ENCODE measurements at places on chromosomes 3 and 15.

DNA sequence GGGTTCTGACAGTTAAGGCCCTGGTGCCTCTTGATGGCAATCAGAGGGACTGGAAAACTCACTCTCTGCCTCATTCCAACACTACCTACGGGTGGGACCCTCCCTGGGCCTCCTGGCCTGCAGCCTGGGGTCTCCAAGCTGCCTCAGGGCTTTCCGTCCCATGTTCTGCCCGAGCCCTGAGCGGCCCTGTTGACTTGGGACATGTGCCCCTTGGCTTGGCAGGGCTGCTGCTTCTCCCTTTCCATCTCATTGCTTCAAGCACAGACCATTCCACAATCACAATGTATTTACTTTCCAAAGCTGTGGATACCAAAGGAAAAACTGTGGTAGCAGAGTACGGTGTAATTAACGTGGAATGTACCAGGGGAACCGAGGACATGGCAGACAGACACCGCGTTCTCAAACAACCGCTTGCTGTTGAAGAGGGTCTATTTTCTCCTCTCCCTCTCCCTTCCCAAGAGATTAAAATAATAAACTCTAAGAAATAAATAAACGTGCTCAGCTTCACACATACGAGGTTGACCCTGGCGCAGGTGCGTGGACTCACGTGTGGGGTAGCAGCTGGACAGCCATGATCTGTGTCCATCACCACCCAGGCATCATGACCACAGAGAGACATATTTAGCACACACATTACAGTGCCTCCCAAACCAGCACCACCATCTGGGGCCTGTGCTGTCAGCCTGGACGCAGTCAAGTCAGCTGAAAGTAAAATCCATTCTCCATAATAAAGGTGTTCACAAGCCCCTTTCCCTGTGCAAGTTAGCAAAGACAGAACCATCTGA lies 172.0 kb downstream of the XXYLT1 start:
- DNase-seq, result no peak

GRCh38 chr15:95228856-95229555 lies 997.6 kb downstream of the MCTP2 start:
- DNase-seq, result no peak

- DNase-seq, result no peak
Measured at GRCh38 chr3:185912929-185913901, 24.6 kb downstream of the TRA2B start.

DNA sequence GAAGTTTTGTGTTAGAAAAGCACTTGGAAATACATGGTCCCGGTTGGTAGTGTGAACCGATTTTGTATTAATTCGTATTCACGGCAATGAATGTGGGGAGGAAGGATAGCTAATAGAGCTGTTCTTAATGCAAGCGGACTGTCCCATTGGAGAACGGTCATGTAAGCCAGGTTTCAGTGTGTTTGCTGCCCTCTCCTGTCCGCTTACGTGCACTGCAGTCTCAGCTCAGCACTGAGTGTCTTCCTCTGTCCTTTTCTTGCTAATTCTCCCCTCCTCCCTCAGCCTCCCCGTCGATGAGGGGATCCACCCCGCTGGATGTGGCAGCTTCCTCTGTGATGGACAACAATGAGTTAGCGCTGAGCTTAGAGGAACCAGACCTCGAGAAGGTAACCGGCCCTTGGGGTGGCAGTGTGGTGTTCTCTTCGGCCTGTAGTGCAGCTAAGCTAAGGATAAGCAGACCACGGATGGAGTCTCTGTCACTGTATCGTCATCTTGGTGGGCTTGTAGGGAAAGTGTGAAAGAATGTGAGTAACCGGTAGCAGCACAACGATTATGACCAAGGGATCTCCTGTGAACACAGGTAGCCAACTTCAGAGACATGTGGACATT lies 267.5 kb upstream of the CHRM5 start:
- peak; percentile 83 for DNase-seq

- DNase-seq, result no peak
Measured at GRCh38 chr15:79743032-79743431, 153.8 kb downstream of the MTHFS start.

GRCh38 chr3:50154476-50154839 lies 666 bp upstream of the SEMA3F start:
- DNase-seq, result no peak

DNA sequence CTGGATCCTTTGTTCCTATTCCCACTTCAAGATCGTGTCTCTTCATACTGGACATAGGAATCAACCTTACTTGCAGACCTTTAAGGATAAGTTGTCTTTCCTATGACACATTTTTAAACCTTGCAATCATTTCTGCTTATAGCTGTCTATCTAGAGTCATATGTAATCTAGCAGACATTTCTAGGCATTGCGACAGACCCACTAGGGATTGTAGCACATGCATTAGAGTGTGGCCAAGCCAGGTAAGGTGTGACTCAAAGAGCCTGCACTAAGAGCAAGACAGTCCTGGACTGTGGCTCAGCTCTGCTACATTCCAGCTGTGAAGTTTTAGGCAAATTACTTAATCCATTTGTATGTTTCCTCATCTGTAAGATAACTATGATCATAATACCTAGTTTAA lies 38.8 kb upstream of the BFSP2 start:
- DNase-seq, result no peak

DNA sequence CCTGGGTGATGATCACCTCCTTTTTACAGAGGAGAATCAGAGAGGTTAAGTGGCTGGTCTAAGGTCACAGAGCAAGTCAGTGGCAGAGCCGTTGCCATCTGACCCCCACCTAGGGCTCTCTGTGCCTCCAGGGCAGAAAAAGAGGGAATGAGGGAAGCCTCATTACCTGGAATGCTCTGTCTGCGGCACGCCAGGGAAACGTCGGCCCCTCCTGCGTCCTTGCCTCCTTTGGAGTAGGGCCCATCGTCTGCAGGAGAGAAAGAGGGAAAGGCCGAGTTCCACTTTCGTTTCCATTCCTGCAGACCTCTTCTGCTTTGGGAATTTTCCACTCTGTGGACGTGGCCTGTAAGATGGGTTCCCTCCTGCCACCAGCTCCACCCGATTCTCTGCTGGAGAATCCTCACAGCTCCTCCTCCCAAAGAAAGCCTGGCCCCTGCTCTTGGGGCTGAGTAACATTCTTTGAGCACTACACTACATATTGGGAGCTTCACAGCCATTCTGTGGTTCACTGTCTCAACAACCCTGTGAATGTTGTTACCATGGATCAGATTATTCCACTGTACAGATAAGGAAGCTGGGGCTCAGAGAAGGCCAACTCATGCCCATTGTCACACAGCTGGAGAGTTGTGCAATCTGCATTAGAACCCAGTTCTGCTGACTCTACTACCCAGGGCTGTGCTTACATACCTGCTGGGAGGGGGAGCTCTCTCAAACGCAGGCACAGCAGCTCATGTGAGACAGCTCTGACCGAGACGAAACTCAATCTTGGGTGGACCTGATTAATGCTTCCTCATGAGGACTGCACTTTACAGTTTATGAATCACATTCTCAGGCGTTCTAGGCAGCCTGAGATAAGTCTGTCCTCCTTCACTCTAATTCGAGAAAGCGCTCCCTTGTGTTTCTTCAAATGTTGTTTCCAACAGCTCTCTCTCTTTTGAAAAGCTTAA lies 14.2 kb downstream of the GRIP2 start:
- no peak for DNase-seq

DNA sequence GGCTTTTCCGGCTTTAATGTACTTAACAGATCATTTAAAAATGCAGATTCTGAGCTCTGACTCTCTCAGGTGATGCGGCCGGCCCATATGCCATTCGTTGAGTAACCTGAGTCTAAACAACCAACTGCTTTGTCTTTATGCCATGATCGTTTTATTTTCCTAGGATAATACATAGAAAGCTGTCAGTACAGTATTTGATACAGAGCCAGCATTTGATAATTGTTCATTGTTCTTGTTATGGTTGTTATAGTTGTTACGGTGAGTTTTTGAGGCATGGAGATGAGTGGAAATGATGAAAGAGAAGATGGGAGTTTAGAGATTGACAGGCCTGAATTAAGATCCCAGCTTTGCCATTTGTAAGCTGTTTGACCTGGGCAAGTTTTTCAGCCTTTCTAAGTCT lies 40.0 kb downstream of the TMEM45A start:
- DNase-seq, result no peak

DNA sequence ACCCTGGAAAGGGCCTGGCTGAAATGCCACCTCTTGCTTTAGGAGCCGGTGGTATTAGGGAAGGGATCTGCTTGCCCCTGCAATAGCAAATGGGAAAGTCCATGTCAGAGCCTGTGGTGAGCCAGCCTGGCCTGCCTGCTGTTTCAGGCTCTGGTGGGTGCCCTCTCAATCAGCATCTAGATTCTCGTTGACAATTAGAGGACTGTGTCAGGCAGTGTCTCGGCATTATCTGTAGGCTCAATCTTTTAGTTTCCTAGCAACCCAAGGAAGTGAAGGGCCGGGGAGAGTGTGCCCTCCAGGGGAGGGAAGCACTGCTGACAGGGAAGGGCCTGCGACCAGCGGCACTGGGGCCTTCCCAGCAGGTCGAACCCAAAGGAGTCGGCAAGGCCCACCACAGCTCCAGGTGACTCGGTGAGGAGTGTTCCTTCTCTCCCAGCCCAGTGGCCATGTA lies 42.1 kb downstream of the TLE3 start:
- DNase-seq, result peak; percentile 64

DNA sequence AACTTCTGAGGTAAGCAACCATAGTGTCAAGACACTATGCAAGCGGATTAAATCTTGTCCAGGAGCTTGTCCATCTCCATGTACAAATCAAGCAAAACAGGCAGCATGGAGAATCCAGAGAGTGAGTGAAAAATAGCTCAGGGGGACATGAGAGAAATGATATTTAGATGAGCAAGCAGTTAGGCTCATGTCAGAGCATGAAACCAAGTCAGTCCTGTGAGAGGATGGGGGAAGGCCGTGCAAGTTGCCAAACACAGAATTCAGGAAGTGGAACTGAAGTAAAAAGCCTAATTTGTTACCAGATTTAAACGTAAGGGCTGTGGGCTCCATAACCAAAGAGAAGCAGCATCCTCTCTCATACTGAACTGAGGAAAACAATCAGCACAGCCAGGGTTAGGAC lies 995.9 kb downstream of the MCTP2 start:
- DNase-seq, result no peak

Data from T47D (cell line).